ENCODE measurements at places on chromosomes 13 and 19.

GRCh38 chr19:45468803-45469131, 971 bp downstream of the FOSB start:
- DNase-seq, result no peak

GRCh38 chr13:51343475-51343874, 4.0 kb downstream of the SERPINE3 start:
- no peak for DNase-seq

DNA sequence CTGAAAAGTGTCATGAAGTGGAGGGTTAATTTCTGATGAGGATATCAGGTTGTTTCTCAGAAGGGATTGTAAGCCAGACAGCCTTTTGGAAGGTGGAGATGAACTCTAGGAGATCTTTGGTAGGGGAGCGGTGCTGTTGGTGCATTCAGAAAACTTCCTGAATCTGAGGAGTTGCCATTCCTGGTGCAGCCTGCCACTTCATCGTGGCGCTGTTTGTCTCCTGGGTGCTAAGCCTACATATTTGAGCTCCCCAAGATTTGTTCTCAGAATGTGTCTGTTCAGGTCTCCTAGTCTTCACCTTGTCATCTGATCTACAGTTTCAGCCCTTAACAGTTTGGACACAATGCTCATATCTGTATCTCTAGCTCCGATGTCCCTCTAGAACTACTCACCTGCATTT, 285.6 kb downstream of the MTUS2 start:
- DNase-seq, result no peak

- DNase-seq, result no peak
These were observed 83.3 kb downstream of the KLF5 start for GRCh38 chr13:73142071-73142470.

GRCh38 chr13:113649212-113649611, 8.8 kb downstream of the ATP4B start:
- DNase-seq, result no peak

- no peak for DNase-seq
These were observed 5.8 kb downstream of the MLLT1 start for GRCh38 chr19:6273701-6274601.

GRCh38 chr13:29537736-29538651, 57.5 kb downstream of the SLC7A1 start:
- DNase-seq, result no peak

- no peak for DNase-seq
These were observed 358.7 kb downstream of the IRS2 start for GRCh38 chr13:109427695-109428094.

- no peak for DNase-seq
These were observed 156.8 kb downstream of the DNAJC3 start for GRCh38 chr13:95833719-95834118.

GRCh38 chr13:41179593-41180250, 14.6 kb downstream of the KBTBD7 start:
- no peak for DNase-seq

DNA sequence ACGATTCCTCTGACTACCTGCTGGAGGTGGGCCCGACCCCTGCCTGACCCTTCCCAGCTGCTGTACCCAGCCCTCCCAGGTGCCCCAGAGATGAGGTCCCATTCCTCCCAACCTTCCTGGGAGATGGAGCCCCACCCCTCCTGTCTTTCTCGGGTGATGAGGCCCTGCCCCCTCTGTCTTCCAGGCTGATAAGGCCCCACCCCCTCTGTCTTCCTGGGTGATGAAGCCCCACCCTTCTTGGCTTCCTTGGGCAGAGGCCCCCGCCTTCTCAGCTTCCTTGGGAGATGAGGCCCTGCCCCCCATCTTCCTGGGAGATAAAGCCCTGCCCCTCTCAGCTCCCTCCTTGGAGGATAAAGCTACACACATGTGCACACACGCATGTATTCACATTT, 47.9 kb downstream of the CERS4 start:
- DNase-seq, result no peak

DNA sequence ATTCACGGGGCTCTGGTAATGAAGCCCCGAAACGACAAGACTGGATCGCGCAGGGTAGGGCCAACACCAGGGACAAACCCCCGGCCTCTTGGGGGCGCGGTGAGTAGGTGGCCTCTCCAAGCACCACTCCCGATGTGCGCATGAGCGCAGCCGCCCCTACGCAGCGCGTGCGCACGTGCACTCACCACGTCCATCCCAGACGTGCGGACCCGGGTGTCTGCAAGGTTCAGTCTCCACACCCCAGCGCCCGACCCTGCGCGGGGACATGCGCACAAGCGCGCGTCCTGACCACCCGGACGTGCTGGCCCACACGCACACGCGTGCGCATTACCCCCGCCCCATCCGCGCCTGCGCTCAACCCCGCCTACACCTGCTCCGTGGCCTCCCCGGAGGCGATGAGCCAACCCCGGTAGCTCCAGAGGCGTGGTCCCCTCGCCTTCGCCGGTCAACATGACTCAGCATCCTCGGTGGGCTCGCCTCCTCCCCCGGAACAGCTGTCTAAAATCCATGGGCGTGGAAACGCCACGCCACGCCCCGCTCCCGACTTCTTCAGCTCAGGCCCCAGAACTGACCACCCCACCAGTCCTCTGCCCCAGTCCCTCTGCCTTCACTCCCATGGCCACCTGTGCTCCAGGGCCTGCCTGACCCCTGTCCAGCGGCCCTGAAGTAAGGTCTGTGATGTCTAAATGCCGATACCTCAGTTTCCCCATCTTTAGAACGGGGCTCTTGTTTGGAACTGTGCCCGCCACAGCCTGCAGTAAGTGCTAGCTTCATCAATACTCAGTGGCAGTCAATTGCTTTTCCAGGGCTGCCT, 5.6 kb upstream of the GPI start:
- peak; percentile 99 for DNase-seq

- DNase-seq, result no peak
These were observed 376.9 kb upstream of the SPRY2 start for GRCh38 chr13:80717776-80718175.

GRCh38 chr13:29887686-29888085, 37.3 kb upstream of the UBL3 start:
- no peak for DNase-seq

- DNase-seq, result no peak
These were observed 104.5 kb downstream of the URI1 start for GRCh38 chr19:30046522-30046921.

GRCh38 chr19:5240011-5240410, 100.6 kb downstream of the PTPRS start:
- DNase-seq, result no peak

DNA sequence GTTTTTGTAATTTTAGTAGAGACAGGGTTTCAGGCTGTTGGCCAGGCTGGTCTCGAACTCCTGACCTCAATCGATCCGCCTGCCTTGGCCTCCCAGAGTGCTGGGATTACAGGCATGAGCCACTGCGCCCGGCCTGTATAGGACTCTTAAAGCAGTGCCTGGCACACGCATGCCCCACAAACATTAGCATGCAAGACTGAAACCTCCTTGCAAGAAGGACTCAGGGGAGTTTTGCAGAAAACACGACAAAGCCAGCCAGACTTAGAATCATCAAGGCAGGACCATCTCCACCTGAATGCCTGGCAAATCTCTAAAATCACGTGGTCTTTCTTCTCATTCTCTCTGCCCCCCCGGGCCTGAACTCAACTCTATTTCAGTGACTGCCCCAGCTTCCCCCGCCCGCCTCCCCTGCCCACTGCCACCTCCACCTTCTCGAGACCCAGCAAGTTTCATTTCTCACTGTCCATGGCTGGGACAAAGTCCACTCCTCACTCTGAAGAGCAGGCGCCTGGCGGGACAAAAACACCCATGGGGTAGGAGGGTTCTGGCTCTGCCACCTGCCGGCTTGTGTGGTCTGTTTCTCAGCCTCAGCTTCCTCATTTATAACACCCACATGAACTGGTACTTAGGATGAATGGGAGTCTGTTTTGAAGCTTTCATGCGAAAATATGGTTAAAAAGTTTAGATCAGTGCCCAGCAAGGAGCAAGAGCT, 2.4 kb downstream of the TICAM1 start:
- no peak for DNase-seq

DNA sequence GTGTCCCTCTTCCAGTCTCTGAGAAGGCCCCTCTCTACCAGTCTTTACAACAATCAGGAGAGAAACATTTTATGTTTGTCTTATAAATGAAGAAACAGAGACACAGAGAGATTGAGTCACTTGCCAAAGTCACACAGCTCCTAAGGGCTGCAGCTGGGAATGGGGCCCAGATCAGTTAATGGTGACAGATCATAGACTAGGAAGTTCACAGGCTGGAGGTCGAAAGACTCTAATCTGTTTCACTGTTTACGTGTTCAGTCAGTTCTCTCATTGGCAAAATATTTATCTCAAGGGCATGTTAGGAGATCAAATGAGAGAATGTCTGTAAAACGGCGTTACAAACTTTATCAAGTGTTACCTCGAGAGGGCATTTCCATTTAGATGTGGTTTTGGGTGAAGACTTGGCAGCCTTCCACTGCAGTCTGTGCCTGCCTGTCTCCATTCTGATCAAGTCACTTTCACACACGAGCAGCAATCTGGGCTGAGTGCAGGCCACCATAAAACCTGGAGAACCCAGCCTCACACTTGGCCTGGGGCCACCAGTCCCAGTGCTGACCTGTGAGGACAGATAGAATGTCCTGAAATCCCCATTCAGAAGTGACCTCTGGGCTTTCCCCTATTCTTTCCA, 65.1 kb downstream of the SIAH3 start:
- DNase-seq, result no peak

DNA sequence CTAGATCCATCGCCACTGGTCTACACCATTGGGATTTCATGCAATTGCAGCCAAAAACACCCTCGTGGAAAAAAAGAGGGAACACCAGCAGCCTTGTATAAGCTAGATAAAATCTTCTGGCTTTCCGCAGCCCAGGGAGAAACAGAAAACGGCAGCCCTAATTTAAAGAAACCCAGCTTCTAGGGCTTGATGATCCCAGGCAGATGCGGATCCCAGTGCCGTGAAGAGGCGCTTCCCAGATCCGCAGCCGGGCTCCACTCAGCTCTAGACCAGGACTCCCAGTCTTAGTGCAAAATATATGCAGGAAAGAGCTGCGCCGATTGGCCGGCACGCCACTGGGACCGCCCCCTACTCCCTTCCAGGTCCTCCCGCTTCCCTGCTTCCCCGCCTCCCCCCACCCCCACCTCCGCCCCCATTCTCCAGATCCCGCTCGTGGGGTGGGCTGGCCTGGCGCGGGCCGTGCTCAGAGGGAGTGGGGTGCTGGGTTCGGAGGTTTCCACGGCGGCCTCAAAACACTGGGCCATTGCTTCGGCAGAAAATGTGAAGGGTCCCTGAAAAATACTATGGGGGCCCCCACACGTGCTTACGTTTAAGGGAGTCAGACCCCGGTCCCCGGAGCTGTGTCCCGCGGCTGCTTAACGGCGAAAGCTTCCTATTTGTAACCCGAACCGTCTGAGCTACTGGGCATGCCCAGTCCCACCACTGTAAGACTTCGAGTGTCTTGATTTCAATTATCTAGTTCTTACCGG, 63.1 kb downstream of the SERP2 start:
- peak; percentile 6 for DNase-seq

DNA sequence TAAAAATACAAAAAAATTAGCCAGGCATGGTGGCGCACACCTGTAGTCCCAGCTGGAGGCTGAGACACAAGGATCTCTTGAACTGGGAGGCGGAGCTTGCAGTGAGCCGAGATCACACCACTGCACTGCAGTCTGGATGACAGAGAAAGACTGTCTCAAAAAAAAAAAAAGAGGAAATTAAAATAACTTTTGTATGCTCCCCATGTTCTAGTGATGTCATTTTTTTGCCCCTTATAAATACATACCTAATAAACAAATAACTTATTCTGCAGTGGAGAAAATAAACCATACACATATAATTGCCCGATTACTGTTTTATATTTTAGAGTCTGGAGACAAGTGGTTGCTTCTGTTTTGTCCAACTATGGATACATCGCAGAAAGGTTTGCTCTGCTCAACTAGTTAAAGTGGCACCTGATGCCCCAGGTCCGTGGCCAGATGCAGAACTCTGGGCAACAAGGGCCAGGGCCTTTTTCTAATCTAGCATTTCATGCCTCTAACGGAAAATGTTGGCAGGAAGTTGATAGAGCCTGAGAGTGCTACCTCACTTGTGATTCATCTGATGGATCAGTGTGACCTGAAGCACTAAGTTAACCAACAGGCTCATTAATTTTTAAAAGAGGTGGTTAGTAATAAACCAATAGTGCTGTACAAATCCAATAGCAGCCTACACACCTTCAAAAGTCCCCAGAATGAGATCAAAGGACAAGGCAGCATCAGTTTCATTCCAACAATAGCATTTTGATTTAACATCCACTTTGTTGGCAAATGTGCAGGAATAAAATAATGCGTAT, 18.8 kb downstream of the UBE2L5 start:
- DNase-seq, result no peak

- DNase-seq, result peak; percentile 6
These were observed 38.6 kb downstream of the LIG4 start for GRCh38 chr13:108176685-108177274.

DNA sequence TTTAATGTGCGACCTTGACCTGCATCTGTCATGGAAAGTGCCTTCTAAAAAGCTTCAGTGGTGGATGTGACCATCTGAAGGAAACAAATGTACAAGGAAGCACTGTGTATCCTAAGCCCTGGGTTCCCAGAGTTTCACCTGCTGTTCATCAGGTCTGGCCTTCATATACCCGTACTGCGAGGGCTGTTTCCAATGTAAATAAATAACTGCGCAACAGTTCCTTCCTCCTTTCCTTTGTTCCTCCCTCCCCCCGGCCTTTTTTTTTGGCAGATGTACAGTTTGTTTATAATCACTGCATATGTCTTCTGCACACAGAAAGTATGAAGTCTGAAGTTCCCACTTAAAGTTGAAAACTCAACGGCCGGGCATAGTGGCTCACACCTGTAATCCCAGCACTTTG, 5.2 kb downstream of the FAAP24 start:
- no peak for DNase-seq

Measured in stimulated activated CD4-positive, alpha-beta T cell treated with anti-CD3 and anti-CD28 coated beads, TNF-alpha, amount 100 ng/mL, for 24 hours (primary cell).